ENCODE measurements at places on chromosomes 11 and 22. TPM values are rescaled to one million over a fixed set of nuclear protein-coding genes. Genes with fewer than 3 reads are reported as not detected.

DNA sequence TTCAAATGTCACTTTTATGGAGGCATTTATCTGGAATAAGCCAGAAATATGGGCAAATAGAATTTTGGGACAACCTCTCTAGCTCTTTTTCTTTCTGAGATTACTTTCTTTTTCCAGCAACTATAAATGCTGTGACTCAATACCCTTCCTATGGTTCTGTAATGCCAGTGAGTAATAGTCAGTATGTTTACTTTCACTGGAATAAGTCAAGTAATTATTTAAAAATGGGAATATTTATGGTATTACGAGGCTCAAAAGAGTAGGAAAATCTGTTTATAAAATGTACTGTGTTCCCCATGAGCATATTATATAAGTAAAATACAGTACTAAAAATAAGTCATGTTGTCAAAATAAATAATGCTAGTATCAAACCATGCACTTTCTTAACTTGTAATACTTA lies 750.5 kb downstream of the LUZP2 start:
- no peak for DNase-seq

Gene GGTLC3
- total RNA-seq, result not detected

GRCh38 chr11:17463546-17464174 lies 13.0 kb downstream of the ABCC8 start:
- DNase-seq, result no peak

DNA sequence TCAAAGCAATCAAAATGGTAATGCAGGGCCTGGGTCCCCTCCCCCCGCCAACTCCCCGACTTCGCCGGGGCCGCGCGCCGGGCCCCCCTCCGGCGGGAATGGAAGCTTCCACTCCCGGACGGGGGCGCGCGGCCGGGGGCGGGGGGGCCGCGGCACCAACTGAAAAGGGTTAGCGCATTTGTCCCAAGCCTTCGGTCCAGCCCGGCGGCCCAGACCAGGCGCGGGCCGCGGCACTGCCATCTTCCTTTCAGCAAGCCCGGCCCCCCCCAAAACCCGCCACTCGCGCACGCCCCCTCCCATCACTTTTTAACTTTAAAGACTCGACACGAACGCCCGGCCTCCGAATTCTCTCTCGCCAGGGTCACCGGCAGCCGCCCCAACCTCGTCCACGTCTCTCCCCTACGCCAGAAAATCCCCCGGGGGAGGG lies 2.8 kb downstream of the PHF21B start:
- DNase-seq, result no peak

Gene PHOX2A
- not detected for total RNA-seq

GRCh38 chr11:18657673-18658072 lies 23.5 kb upstream of the SPTY2D1 start:
- DNase-seq, result no peak

Gene SLC25A1
- total RNA-seq, result 98.8 TPM

DNA sequence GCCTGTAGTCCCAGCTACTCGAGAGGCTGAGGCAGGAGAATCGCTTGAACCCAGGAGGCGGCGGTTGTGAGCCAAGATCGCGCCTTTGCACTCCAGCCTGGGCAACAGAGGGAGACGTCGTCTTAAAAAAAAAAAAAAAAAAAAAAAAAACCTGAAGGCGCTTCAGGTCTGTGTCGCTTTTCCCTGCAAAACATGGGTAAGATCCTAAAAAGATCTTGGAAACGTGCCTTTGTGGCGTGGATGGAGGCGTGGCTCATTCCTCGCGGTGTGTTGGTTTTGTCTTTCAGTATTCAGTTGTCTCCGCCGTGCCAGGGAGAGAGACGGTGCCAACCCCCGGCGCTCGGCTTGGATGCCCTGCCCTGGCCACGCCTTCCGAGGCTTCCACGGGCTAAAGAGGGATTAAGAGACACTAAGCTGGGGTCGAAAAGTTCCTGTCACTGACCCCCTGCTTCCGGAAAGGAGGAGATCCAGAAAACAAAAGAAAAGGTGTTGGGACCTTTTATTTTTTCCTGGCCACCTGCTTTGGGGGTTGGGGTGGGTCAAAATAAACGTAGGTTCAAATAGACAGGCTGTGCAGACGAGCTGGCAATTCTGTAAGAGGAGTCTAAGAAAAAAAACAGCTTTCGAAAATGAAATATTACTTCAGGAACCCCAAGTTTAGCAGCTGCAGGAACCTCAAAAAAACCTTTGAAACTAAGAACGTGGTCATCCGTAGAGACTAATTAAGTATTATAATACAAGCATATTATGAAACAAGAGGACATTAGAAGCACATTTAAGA lies 1.1 kb upstream of the SLC35F2 start:
- no peak for DNase-seq

GRCh38 chr11:77442394-77443053 lies 31.4 kb downstream of the PAK1 start:
- no peak for DNase-seq

- no peak for DNase-seq
Observed at GRCh38 chr11:9099617-9100016, 8.2 kb upstream of the SCUBE2 start.

- no peak for DNase-seq
Observed at GRCh38 chr11:12817681-12818332, 143.6 kb downstream of the TEAD1 start.

- DNase-seq, result no peak
Observed at GRCh38 chr11:77557553-77557952, 32.2 kb upstream of the AQP11 start.

DNA sequence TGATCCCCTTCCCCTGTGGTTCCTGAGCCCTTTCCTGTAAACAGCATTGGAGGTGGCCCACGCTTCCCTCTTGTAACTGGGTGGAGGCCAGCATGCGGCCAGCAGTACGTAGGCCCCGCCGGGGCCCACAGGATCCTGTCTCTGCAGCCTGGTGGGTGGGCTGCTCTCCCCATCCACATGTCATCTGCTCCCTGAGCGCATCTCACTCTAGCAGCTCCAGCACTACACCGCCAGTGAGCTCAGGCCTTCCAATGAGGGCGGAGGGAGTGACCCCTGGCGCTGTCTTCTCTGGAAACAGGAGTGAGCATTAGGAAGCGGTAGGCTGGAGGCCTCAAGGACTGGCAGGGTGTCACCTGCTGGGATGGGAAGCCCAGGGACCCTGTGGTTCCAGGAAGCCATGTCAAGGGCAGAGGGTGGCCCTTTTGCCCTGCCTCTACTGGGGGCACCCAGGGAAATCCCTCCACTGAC lies 363.9 kb downstream of the TBC1D22A start:
- DNase-seq, result no peak

GRCh38 chr22:17890892-17891291 lies 116.6 kb upstream of the BID start:
- DNase-seq, result no peak
